ENCODE measurements at places on chromosomes 1 and 21.

GRCh38 chr1:153343040-153343681 is 5.5 kb downstream of the PGLYRP4 start:
- DNase-seq: no peak

- DNase-seq: no peak
Measured at GRCh38 chr1:27011976-27012563, 580 bp downstream of the TENT5B start.

DNA sequence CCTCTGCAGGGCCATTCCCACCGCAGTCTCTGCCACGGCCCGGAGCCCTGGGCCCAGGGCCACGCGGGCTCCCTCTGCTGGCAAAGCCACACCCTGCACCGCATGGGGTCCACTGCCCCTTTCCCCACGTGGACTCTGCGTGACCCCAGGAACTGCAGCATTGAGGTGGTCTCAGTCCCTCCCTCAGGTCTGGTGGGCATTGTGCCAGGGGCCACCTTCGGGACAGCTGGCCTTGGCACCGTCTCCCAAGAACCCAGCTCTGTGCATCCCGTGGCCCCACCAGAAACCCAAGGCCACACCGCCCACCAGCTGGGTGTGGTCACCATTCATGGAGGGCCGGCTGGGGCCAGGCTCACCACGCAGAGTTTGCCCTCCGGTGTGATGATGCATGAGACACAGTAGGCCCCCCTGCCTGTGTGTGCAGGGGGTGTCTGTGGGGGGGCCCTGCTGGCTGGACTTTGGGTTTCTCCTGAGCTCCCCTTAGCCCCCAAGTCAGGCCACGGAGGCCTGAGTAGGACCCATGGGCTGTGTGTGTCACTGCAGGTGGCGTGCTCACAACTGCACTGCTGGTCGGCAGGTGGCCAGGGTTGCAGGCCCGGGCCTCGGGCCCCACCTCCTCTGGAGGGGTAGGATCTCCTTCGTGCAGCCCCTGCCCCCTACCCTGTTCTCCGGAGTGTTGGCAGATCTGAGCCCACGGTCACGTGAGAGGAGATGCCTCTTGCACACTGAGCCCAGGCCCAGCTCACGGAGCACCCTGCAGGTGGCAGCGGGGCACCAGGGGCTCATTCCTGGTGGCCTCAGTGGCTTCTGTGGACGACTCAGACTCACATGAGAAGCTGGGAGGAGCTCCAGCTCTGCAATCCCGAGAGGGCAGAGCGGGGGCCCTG is 5.8 kb downstream of the VWA1 start:
- DNase-seq: peak; percentile 64

DNA sequence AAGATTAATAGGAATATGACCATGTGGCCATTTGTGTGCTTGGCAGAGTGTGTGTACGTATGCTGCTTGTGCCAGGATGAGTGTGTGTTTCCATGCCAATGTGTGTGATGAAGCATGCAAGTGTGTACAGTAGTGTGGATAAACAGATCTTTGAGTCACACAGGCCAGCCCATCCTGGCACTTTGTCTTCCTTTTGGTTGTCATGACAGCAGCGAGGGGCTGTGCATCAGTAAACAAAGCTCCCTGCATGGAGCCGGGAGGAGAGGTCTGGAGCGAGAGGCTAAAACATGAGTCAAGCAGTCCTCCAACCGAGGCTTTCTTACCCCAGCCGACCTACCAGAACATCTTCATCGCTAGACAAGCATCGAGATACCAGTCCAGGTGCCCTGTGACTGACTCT is 221.2 kb downstream of the CACNA1E start:
- DNase-seq: no peak

DNA sequence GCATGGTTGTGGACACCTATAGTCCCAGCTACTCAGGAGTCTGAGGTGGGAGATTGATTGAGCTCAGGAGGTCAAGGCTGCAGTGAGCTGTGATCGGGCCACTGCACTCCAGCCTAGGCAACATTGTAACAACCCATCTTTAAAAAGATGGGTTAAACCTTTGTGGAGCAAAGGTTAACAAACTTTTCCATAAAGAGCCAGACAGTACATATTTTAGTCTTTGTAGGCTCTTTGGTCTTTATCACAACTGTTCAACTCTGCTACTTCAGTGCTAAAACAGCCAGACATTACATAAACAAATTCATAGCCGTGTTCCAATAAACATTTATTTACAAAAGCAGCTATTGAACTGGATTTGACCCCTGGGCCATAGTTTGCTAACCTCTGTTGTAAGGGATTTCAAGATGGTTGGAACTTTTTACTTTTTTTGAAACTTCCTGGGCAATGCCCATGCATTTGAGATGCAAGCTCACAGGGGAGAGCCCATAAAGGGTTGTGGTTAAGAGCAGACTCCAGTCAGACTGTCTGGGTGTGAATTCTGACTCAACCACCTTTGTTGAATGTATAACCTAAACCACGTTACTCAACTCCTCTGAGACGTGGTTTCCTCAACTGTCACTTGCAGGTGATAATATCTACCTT is 10.8 kb downstream of the INAVA start:
- DNase-seq: no peak

DNA sequence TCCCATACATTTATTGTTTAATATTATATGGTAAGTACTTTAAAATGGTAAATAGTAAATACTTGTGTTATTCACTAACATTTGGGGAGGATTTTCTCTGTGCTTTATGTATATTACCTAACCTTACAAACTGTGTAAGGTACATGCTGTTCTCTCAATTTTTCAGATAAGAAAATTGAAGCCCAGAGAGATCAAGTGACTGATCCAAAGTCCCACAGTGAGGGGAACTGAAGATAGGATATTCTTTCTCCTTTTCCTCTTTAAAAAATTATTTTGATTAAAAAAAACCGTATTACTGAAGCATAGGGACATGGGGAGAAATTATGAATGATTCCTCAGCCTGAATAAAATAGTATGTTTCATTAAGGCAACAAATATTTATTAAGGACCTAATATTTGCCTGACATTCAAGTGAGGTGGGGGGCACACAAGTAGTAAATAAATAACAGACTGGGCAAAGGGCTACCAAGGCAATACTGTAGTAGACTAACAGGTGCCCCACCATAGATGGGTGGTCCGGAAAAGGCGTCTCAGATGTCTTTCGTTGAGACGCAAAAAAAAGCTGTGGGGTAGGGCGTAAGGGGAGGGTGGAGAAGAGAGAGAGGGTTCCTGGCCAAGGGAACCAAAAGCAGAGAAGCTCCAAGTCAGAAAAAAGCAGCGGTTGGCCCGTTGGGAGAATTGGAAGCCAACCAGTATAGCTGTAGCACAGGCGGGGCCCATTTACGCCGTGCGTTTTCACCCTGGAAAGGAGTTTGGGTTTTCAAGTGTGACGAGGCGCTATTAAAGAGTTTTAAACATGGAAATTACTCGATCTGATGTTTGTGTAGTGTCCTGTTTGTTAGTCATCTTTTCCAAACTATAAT is 944 bp upstream of the AGO3 start:
- peak; percentile 80 for DNase-seq

DNA sequence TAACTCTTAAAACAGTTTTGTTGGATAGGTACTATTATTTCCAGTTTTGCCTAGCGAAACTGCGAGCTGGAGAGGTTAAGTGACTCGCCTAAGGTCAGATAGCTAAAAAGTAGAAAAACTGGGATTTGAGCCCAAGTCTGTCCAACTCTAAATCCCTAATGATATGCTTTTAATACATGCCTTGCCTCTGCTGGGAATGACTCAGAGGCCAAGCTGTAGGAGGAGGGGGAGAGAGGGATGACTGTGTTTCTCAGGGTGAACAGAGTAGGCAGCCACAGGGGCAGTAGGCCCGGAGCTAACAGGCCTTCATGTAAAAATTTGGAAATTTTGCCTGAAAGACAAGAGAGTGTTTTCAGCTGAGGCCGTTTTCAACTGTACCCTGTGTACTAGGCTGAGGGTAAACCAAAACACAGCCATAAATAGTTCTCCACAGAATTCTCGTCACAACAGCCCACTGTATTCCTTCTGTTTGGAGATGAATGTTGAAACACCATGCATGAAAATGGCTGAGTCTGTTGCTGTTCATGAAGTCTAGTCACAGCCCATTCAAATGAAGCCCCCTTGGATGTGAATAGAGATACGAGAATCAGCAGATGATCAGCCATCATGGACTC is 107.5 kb upstream of the HOOK1 start:
- no peak for DNase-seq

- DNase-seq: peak; percentile 80
Measured at GRCh38 chr1:16155537-16156410, at the start of gene EPHA2. Gene EPHA2 (minus strand): TSS chr1:16156069. CDS start chr1:16155932, 137 bp downstream.

- DNase-seq: no peak
Measured at GRCh38 chr21:20030390-20030789, 967.8 kb upstream of the NCAM2 start.

DNA sequence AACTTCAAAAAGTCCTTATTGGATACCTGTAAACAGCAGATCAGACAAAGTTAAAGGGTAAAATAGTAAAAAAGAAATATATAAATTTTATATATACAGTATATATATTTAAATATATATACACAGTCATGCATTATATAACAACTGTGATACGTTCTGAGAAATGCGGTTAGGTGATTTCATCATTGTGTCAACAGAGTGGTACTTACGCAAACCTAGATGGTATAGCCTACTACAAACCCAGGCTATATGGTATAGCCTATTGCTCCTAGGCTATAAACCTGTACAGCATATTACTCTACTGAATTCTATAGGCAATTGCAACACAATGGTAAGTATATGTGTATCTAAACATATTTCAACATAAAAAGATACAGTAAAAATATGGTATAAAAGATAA is 222.7 kb downstream of the NUF2 start:
- no peak for DNase-seq
